ENCODE measurements at places on chromosomes 5 and 9.
A peak's percentile ranks its signal among the peaks of the same experiment; 100 is the strongest.

- no peak for DNase-seq
Measured at GRCh38 chr5:138490648-138491283, 25.5 kb downstream of the EGR1 start.

GRCh38 chr5:105970919-105971318, 1699.8 kb downstream of the EFNA5 start:
- no peak for DNase-seq

DNA sequence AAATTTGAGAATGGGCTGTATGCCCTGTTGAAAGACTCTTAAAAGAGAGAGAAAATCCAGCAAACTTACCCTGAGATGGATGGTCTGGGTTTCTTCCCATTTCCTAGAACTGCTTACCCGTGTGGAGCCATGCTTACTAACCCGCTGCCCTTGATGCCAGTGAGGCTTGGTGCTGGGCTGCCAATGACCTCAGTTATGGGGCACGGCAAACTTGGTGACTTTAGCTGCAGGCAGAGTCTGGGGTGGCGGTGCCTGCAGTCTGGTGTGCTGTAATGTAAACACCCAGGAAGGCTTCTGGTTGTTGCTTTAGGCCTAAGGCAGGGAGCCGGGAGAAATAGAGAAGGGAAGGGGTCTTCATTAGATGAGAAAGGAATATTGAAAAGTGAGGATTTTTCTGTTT, 7.3 kb upstream of the TENT4A start:
- DNase-seq: no peak

GRCh38 chr9:136488247-136489214, 5.7 kb upstream of the SEC16A start:
- DNase-seq: peak; percentile 59

- DNase-seq: no peak
Measured at GRCh38 chr9:38149647-38150046, 80.6 kb upstream of the SHB start.

GRCh38 chr5:178312880-178313282, 80.3 kb upstream of the PHYKPL start:
- DNase-seq: no peak

- DNase-seq: no peak
Measured at GRCh38 chr9:123418506-123418905, 62.5 kb downstream of the CRB2 start.

DNA sequence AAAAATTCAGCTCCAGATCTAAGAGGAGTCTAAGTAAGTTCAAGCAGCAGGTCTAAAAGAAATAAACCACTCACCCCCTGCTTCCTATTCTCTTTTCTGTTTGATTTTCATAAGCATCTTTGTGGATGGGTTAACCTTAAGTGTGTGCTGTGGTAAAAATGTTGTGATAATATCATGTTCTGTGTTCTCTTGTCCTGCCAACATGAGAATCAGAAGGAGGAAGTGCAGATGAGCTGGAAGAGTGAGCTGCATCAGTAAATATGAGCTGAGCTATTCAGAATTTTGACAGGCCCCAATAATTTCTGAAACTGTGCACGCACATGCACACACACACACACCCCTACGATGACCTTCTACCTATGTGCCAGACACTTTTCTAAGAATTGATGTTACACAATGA, 186.5 kb upstream of the ANKRD55 start:
- DNase-seq: no peak

DNA sequence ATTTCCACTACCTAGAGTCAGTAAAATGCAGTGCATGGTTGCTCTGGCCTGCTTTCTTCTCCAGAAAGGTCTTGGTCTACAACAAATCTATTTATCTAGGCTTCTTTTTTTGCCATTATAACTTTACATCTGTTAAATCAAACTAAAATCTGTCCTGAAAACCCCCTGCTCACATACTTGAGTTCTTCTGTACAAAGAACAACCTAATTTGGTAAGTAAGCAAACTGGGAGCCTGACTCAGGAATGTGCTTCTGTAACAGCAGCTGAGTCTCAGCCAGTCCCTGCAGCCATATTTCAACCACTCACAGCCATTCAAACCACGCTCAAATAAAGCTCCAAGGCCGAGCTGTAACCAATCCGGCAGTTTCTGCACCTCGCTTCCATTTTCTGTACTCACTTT, 95.8 kb downstream of the PLPP1 start:
- no peak for DNase-seq

DNA sequence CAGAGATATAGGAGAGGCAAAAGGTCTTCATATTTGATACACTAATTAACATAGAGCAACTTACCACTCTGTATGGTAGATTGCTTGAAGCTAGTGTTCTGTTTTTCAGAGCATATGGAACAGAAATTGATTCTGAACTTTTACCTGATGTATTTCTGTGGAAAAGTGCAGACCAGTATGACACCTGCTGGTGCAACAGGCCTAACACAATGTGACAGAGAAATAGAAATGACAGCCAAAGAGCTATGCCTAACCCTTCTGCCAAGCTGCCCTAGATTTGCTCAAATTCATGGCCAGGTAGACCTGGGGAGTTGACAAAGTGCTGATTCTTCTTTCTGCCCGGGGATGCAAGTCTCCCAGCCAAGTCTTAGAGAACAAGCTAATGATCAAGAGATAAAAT, 65.4 kb upstream of the RNF180 start:
- no peak for DNase-seq

DNA sequence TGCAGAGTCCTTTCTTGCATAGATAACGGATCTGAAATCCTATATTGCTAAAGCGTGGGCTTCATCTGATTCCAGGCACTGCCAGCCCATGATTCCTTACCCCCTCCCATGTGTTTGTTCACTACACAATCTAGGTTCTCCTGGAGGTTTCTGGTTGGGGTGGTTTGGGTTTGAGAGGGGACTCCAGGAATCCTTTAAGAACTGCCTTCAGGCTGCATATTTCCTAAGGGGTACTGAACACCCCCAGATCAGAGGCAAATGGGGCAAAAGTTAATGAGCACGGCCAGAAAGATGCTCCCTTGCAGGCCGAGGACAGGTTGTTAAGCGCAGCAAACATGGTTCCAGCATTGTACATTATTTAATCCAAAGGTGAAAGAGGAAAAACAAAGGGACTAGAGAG, 9.9 kb downstream of the NR2F1 start:
- DNase-seq: no peak

GRCh38 chr9:37486256-37486615, 488 bp downstream of the POLR1E start:
- DNase-seq: no peak

- DNase-seq: no peak
Measured at GRCh38 chr9:99866398-99866797, 40.1 kb upstream of the STX17 start.

DNA sequence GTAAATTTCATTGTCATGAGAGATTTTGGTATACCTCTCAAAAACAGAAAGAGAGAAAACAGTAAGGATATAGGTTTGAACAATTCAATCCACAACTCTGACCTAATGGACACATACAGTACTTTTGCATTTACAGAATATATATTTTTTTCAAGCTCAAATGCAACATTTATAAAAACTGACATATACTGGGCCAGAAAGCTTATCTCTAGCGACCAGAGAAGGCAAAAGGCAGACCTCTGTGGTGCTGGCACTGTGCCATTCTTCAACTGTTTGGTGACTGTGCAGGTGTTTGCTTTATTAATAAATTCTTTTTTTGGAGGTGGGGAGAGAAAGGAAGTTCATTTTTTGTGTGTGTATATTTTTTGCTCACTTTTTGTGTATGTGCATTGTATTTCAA, 6.0 kb upstream of the PLAC8L1 start:
- DNase-seq: no peak

GRCh38 chr5:94849821-94850736, 231.6 kb downstream of the SLF1 start:
- DNase-seq: no peak

- DNase-seq: no peak
Measured at GRCh38 chr9:128188209-128188608, 3.2 kb downstream of the CIZ1 start.

- no peak for DNase-seq
Measured at GRCh38 chr5:6527749-6528455, 79.2 kb downstream of the UBE2QL1 start.

GRCh38 chr5:171581781-171582180, 162.3 kb downstream of the FGF18 start:
- DNase-seq: no peak

DNA sequence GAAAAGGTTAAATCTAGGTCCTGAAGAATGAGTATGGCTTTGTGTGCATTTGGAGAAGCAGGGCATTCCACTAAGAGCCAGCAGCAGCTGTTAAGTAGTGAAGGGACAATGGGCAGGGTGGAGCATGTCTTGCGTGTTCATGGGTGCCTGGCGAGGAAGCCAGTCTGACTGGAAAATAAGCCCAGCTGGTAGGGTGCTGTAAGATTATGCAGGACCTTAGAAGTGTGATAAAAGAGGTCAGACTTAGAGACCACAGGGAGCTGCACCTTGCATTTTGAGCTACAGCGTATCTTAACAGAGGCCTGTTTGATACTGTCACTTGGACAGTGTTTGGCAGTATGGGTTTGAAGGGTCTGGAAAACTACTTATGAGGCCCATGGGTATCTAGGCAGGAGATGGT, 131.7 kb upstream of the ELL2 start:
- no peak for DNase-seq

DNA sequence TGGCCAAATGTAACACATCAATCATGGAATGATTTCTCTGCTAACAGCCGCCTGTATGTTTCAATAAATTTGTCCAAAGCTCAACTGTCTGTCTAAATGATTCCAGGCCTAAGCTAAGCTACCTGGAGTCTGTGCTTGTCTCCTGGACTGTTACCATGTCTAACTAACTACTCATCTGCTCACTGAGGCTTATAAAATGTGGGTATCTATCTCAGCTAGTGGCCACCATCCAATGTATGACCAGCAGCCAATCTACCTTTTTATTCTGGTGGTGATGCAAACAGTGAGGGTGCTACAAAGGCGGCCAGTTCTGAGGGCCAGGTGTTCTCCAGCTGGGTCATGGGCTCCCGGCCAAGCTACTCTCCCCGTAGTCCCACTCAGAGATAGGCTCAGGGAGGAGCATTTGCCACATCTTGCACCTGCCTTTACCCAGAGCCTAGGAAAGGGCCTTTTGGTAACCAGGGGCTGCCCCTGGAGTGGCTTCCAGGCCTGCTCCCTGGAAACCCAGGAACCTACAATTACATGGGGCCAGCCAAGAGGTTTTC, 59.1 kb downstream of the PFDN1 start:
- DNase-seq: no peak

Measured in stimulated activated CD8-positive, alpha-beta memory T cell treated with anti-CD3 and anti-CD28 coated beads, Interleukin-2, amount 100 ng/mL, for 48 hours (primary cell).